Endodermal cell (in vitro differentiated cells): ENCODE measurements at places on chromosomes 11 and 22.

DNA sequence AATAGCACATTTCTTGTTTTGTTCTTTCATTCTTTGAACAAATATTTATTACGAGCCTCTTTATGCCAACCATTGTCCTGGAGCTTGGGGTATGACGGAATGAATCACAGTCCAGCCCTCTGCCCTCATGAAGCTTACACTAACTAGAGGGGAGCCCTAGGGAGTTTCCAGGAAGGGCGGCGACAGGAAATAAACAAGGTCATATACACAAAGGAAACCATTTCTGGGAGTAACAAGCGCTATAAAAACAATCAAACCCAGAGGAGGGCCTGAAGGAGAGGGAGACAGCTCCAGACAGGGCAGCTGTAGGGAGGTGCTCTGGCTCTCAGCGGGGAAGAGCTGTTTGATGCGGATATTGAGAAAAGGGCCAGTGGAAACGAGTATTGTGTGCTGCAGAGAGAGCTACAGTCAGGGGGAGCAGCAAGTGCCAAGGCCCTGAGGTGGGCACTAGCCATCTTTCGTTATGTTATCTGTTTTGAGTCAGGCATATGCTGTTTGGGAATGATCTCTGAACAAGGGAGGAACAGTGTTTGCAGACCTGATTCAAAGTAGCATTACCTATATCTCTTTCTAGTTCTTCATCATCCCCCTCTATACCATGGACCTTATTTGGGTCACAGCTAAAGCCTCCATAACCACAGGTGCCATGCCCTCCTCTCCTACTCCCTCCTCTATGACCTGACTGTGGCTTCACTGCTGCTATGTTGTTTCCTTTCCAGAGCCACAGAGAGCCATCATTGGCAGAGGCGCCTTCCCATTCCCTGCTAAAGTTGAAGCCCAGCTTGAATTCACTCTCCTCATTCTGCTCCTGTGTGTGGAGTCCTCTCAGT, 15.3 kb upstream of the ZBTB16 start:
- no peak for DNase-seq

DNA sequence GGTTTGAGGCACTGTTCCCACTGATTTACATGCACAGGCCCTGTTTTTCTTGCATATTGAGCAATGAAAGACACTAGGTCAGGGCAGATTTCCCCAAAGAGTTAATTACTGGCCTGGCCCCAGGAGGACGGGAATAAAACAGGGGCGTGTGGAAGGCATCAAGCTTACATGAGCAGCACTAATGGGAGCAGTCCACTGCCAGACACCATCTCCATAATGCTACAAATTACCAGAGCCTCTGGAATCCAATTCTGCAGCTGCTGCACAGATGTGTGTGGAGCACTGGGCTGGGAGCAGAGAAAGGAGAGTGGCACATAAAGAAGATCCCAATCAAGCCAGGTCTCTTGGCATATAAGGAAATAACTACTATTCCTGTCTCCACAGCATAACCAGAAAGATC, 96.9 kb downstream of the CCDC34 start:
- no peak for DNase-seq

- DNase-seq: peak; percentile 99
Observed at GRCh38 chr11:129895126-129896041, at the start of gene NFRKB. Gene NFRKB (minus strand): TSS chr11:129895578. CDS start chr11:129892849, 2,729 bp downstream.

DNA sequence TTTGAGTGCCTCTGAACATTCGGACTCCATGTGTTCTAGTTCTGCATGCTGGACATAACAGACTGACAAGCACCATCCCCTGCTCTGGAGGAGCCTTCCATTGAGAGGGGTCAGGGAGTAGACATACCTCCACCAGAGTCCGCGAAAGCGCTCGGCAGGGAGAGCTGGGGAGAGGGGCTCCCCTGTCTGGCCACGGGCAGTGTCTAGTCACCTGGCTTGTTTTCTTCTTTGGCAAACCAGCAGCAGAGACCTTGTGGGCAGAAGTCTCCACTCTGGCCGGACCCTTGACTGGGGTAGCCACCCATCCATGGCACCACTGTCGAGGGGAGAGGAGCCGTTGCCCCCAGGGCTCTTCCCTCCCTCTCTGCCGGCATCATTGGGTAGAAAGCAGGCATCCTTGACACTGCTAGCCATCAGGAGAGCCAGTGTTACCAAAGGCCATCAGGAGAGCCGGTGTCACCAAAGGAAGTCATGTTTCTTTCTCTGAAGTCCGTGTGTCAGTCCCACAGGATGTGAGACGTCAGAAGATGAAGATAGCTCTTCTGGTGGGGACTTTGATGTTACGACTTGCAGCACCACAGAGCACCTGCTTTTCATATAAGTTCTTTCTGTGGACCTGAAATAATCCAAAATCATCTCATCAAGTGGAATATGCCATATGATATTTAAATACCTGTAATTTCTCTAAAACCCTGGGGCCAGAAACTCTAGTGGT, 305.6 kb downstream of the TBC1D22A start:
- DNase-seq: peak; percentile 15

- DNase-seq: no peak
Observed at GRCh38 chr22:43905681-43906080, 13.9 kb upstream of the PNPLA5 start.

GRCh38 chr11:11420899-11421285, 67.8 kb upstream of the CSNK2A3 start:
- no peak for DNase-seq

DNA sequence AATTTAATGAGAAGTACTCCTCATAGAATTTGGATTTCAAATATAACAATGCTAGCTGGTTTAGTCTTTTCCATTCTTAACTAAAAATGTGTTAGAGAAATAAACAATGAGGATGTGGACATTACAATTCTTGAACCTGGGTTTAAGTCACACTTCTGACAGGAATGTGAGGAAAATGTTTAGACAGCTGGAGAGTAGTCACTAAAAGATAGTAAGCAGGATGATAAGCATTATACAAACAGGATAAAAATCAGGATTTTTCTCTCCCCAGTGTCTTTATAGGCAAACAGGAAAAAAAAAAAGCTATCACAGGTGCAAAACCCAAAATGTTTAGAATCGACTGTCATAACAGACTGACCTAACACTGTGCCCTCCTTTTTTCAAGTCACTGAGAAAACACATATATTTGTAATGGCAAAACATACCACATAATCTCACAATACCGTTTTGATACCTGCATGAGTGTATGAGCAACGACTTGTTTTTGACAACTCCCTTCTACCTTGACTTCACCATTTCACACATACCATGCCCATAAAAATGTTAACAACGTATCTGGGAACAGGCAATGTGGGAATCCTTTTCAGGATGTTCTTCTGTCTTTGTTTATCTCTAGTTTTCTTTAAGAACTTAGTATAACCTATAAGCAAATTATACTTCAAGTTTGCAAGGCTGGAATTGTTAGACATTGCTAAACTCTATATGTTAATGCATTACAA, 242.0 kb downstream of the SBF2 start:
- no peak for DNase-seq

DNA sequence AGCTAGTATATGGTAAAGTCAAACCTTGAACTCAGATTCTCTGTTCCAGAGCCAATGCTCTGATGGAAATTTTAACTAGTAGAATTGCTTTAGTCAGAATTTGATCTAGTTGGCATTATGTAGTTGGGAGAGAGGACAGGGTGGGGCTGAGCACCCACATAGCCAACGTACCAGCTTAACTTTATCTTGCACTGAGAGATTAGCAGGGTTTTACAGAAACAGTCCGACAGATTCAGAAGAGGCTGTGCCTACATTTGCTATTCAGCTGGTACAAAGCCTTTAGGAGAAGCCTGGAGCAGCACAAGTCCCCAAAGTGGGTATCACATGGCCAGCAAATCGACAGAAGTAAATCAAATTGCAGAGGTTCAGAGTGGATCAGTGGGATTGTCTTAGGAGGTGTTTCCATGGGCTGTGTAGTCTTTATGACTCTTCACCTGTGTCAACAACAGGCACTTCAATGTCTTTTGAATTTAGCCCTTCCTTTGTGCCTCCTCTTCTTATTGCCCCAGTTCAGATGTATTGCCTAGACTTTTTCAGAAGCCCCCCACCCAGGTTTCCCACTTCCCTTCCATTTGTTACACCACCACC, 7.3 kb upstream of the CSRP3 start:
- no peak for DNase-seq

- DNase-seq: peak; percentile 81
Observed at GRCh38 chr11:65891219-65892136, 1.0 kb downstream of the CCDC85B start.

GRCh38 chr11:109507331-109507730, 85.3 kb downstream of the C11orf87 start:
- DNase-seq: no peak

GRCh38 chr22:46085828-46086576, 64.3 kb upstream of the PPARA start:
- no peak for DNase-seq

DNA sequence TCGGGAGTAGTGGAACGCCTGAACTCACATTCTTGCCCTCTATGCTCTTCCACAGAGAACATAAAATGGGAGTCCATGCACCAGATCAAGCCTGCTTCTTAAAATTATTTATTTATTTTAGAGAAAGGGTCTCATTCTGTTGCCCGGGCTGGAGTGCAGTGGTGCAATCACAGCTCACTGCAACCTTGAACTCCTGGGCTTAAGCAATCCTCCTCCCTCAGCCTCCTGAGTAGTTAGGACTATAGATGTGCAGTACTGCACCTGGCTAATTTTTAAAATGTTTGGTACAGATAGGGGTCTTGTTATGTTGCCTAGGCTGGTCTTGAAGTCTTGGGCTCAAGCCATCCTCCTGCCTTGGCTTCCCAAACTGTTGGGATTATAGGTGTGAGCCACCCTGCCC, 13.0 kb downstream of the SLC6A5 start:
- DNase-seq: no peak

DNA sequence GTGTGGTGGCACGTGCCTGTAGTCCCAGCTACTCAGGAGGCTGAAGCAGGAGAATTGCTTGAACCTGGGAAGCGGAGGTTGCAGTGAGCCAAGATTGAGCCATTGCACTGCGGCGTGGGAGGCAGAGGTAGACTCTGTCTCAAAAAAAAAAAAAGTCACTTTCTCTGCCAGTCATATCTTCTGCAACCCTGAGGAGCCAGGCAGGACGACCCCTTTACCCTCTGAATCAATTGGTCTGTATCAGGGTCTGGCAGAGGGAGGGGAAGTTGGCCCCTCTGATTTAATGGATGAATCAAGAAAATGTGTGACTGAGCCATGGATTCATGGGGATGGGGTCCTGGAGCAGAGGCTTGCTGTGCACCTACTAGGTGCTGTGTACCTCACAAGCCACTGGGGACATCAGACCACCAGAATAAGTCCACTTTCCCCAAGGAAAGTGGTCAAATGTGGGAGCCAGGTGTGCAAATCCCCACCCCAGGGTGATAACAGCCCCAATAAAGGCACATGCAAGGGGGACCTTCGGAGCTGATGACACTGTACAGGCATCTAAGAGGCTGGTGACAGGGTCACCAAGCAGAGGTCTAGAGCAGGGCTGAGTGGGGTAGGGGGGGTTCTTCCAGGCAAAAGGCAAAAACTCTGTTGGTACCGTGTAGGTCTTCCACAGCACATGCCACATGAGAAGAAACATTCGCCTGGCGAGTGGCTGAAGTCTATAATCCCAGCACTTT, 29.0 kb downstream of the TXN2 start:
- DNase-seq: no peak

- no peak for DNase-seq
Observed at GRCh38 chr11:61004761-61005181, 33.3 kb downstream of the CD6 start.

GRCh38 chr11:103601225-103601846, 435.1 kb upstream of the DDI1 start:
- peak; percentile 79 for DNase-seq

DNA sequence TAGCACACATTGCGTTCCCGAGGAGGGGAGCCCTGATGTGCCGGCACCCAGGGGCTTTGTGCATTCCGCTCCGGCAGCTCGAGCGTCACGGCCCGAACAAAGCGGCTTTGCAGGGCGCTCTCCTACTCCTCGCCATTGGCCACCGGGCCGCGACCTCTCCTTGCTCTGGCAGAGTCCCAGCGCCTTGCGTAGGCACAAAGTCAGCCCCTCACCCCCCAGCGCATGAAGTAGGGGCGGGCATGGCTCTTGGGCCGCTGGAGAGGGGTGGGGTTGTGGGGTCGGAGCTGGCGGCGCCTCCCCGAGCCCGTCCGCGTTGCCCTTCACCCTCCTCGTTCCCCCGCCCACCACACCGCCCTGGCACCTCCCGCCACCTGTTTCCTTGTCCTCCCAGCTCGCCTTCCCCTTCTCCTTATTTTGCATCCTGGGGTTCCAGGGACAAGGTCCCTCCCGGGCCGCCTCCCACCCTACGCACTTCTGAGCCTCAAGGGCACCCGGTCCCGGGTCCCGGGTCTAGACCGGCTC, 753 bp upstream of the PPARA start:
- DNase-seq: peak; percentile 86

DNA sequence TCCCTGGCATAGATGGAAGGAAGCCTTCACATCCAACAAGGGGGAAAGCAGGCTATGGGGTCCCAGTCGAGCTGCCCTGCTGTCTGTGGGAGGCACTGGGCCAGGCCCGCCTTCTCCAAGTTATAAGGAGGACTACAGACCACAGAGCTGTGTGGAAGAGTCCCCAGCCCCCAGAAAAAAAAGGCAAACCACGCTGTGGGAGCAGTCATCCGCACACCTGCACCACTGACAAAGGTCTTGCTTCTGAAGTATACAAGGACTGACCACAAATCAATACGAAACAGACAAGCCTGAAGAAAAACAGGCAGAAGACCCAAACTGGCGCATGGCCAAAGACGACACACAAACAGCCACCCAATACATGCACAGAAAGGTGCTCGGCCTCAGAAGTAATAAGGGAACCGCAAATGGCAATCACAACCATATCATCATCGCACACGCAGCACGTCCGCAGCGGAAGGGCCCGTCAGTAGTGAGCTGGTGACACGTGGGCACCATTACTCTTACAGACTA, 384.1 kb downstream of the CTTN start:
- DNase-seq: no peak

DNA sequence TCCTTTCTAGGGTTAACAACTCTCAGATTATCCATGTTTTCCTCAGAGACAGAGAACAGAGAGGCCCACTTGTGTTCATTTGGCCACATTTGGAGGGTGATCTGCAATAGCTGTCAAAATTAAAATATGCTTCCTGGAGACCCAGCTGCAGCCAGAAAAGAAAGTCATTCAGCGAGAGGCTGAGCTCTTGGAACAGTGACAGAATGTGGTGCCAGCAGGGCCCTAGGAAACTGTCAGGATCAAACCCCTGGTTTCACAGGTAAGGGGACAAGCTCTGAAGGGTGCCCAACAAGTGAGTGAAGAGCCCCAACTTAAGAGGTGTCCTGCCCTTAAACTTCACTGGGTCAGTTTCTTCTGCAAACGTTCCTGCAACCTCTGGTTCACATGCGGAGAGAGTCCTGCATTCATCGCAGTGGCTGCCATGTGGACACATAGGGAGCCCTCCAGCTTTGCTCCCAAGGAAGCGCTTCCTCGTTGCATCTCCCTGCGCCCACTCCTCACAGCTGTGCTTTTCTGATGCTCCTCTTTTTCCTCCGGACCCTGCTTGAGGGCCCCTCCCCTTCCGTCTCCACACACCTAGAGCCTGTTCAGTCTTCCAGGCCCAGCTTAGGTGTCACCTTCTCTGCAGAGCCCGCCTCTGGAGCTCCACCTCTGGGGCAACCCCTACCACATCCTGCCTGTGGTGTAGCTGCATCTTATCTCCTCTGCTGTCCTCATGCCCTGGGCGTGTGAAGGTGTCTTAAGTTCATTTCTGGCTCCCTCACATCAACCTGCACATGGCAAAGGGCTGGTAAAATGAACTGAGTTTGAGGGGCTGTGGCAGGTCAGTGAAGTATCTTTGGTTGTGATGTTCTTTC, 3.9 kb downstream of the UCP3 start:
- peak; percentile 56 for DNase-seq

- peak; percentile 61 for DNase-seq
Observed at GRCh38 chr11:6571434-6572008, 31.9 kb downstream of the RRP8 start.
